NCI-H187 treated with DMSO at 0.1 percent for 48 hours (cell line): ENCODE measurements at places on chromosomes 7 and 10.

DNA sequence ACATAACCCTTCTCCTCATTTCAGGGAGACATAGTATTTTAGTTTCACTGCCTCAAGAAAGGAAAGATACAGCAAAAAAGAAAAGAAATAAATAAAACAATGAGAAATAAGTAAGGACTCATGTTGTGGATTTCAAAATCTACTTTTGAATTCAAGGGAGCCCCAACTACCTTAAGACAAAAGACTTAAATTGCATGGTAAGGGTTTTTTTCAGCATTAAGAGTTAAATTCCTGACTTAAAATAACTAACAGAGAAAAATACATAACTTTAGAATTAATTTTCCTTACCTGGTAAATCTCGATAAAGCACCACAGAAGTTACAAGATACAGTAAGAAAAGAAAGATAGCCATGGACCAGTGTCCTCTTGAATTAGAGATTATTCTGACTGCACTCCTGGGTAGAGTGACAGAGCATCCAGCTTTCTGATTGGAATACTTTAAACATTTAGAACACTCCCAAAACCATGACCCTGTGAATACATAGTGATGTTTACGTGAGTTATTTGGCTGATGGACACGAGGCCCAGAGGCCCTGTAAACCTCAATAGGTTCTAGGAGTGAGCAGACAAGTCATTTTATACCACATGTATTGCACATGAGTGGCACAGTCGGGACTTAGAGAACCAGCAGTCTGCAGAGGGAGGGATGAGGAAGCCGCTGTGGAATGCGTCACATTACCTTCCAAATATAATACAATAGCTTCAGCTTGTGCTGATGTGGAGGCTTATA is 292.5 kb upstream of the SEMA3C start:
- no peak for DNase-seq

- DNase-seq = no peak
Observed at GRCh38 chr10:122492006-122492405, 30.7 kb downstream of the HTRA1 start.

DNA sequence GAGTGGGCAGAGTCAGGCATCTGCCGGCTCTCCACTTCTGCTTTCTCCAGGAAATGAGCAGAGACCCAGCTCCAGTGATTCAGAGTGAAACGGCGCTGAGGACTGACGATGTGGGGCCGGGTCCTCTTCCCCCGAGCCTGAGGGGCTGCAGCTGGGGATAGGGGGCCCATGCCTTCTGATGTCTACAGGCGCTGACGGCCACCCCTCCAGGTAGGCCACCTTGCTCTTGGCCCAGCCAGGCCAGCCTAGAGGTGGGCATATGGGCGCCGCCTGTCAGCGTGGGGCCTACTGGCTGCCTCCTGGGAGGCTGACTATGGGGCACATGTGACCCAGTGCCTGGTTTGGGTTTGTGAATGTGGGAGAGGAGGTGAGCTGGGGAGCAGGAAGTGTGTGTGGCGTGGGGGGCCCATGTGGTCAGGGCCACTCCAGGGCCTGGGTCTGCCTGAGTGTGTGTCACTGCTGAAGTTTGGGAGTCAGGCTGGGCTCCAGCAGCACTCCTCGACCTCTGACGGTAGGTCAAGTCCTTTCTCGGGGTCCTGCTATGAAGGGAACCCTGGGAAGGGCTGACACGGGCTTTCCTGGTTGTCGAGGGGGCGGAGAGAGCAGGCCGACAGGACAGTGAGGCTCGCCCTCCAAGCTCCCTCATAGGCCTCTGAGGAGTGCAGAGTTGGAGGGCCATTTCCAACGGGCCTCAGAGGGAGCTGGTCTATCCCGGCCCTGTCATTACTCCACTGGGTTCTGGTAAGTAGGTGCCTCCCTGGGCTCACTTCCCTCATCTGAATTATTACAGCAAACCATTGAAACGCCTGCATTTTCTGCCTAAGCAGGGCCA is at the start of gene WDFY4:
WDFY4 (plus strand) TSS at position 82 of the 832 bp plus-strand sequence. CDS start 24,860 bp downstream, outside the sequence.
- no peak for DNase-seq

GRCh38 chr7:4143511-4144171 is 538.5 kb upstream of the FOXK1 start:
- no peak for DNase-seq

DNA sequence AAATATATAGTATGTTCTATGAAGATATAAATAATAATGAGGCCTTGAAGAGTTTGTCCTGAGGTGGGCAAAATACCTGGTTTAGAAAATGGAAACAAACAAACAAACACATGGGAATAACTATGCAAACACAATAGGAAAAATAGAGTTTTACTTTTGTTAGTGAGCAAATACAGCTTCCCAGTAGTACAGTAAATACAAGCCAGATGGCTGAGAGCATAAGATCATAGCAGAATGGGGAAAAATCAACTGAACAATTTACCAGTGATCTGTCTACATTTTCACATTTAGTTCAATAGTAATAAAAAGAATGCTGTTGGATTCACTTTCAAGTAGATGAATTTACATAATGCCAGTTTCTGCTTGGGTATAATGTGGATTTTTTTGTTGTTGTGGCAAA is 45.1 kb downstream of the ADD3 start:
- DNase-seq = no peak

DNA sequence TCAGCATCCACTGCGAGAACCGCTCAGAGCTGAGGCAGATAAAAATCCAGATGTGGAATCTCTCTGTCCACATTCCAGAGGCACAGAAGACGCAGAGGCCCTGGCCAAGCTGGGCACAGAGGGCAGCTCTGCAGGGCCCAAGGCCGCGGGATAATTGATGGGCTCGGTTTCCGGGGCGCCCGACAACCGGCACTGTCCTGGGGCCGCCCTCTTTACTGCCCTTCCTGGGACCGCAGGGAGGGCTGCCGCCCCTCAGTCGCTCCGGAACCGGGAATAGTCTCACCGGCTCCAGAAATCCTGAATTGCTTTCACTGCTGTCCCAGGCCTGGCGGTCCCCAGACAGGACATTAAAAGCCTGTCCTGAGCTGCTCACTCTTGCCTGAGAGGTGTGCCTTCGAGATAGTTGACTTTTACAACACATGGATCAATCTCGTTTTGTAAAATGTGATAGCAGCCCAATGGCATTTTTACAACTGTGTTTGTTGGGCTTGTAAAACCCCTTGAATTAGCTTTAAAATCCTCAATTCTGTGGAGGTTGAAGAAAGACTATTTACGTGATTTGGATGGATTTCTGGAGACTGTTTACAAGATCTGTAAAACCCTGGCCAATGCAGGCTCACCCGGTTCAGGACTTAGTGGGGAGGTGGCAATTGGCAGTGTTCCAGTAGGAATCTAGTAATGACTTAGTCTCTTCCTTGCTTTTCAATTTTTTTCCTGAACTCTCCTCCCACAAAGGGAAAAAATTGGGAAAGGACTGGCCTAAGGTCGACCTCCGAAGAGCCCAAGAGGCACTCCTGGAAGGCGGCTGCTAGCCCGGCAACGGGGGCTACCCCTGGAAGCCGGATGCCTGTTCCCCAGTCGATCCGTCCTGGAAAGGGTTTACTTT is 1.4 kb upstream of the HOXA6 start:
- no peak for DNase-seq

DNA sequence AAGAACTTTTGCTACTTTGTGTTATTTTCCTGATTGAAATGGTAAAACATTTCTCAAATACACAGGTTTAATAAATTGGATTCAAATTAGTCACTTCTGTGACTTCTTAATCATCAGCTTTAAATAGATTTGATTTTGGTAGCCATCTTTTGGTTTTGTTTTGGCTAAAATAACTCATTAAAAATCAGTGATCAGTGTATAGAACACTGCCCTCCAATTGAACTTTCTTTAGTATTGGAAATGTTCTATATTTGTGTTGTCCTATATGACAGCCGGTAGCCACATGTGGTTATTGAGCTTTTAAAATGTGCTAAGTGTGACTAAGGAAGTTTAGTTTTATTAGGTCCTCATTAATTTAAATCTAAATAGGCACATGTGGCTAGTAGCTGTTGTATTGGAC is 50.4 kb downstream of the GLCCI1 start:
- DNase-seq = no peak

- no peak for DNase-seq
Observed at GRCh38 chr10:84540617-84541288, 212.4 kb downstream of the CCSER2 start.

DNA sequence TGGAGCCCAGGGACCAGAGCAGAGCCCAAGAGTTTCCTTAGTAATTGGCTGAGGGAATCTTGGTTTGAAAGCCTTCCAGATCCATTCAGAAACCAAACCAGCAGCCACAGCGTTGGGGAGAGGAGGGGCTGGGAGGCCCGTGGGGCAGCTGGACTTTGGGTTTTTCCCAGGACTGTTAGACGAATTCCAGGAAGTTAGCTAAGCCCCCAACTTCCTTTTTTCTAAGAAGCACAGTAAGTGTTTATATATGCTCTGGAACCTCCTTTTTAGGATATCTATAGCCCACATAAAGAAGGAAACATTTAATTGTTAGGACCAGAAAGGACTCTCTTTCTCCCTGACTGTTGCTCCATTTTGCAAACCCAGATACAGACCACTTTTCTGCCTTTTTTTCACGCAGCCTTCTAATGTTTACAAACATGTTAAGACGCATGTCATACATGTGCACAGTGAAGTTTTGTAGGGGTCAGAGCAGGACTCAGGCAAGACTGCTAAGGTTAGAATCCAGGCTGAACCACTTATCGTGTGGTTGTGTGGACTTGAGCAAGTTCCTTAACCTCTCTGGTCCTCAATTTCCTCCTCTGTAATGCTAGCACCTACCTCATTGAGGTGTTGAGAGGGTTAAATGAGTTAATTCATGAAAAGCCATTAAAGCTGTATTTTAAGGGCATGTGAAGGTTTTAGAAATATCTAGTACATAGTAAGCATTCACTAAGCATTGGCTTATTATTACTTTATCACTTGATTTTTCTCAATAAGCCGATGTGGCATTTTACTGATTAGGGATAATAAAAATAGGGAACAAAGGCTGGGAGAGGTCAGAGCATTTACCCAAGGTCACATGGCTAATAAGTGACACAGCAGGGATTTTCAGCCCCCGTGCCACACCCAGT is 42.4 kb downstream of the TBATA start:
- DNase-seq = no peak

DNA sequence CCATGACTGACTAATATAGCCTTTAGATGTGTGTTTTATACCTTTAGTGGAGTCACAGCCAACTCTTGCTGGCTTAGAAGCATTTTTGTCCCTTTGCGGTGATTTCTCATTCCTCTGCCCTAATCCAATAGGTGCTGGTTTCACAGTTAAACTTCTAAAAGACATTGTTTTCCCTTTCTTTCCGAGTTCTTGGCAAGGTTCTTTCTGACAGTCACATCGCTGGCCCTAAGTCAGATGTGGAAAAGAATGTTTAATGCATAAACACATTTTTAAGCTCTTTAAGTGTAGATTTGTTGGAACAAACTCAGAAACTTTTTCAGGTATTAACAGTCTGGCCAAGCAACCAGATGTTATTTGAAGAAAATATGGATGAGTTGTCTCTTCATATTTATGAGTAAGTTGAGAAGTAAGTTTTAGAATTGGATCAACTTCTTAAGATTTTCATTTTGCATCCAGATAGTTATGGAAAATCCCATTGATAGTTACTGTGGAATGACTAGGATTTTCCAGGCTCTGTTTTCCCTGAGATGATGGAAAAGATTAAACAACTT is 4.1 kb downstream of the EPDR1 start:
- no peak for DNase-seq

- no peak for DNase-seq
Observed at GRCh38 chr7:82071468-82071867, 301.6 kb upstream of the HGF start.

DNA sequence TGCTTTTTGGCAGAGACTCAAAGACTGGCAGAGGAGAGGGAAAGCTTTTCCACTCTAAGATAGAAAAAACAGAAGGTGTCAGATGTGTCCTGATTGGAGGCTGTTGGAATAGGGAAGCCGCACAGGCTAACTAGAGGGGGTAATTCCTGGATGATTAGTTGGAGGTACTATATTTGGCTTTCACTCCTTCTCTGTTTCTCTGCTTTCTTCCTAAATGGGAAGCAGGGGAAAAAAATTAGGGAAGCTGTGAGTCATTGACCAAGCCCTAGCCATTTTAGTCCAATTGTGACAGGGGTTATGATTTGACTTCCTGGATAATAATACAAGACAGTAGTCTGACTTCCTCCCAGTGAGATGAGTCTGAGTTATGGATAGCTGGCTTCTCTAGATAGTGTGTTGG is 475.2 kb upstream of the CELF2 start:
- no peak for DNase-seq

DNA sequence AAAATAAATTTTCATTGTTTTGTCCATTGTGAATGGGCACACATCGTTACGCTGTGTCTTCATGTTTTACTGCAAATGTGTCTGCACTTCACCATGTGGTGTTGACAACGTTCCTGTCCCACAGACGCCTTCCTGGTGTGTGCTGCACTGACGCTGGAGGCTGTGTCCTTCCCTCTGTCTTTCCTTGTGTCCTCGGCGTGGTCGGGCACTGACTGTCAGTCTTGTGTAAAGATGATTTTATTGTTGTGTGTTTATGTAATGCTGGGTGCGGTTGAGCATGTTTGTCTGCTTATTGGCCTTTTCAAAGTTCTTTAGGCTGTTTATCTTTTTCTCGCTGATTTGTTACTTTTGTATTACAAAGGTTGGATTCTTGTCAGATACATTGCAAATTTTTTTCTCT is 18.1 kb downstream of the IDI2 start:
- no peak for DNase-seq

GRCh38 chr7:19405541-19405940 is 260.3 kb upstream of the FERD3L start:
- DNase-seq = no peak

DNA sequence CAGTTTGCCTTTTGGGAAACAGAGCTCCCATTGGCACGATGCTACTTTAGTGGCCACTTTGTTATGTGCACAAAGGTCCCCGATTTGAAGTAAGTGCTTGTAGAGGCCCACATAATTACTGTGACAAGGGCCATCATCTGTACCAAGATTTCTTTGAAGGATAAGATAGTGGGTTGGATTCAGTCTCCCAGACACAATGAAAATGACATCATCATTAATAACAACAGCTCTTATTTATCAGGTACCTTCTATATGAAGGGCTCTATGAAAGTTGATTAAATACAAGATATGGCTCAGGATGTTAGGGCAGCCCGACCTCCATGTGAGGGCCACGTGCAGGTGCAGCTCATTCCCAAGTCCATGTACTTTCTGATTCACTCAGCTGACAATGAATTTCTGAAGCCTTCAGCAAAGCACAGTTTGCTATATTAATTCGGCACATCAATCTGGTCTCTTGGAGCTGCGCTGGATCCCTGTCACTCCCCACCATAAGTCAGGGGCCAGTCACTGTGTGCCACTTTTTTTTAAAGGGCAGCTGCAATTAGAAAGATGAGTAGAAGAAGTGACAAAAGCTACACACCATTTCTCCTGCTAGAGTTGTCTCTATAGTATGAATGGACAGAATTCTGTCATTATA is 140.3 kb downstream of the ABCA13 start:
- no peak for DNase-seq
